Muscle of arm (tissue), 14 donors: ENCODE measurements at places on chromosomes 12 and 14. TPM values are rescaled to one million over a fixed set of nuclear protein-coding genes. Genes with fewer than 3 reads are reported as not detected.

DNA sequence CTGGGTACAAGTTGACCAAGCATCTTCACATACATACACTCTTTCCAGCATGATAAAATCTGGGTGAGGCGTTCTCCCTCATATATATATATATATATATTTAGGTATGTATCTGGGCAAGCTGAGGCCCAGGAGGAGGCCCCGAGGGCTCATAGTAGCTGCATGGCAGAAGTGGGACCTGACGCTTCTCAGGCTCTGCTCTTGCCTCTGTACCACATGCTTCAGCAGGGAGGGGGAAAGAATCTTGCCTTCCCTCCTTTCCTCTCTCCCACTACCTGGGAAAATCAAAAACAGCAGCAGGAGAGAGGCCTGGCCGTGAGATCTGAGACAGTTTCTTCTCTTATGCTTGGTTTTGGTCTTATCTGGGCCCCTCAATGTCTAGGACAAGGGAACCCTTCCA, 9.2 kb downstream of the PPP1R1A start:
- DNase-seq: no peak

DNA sequence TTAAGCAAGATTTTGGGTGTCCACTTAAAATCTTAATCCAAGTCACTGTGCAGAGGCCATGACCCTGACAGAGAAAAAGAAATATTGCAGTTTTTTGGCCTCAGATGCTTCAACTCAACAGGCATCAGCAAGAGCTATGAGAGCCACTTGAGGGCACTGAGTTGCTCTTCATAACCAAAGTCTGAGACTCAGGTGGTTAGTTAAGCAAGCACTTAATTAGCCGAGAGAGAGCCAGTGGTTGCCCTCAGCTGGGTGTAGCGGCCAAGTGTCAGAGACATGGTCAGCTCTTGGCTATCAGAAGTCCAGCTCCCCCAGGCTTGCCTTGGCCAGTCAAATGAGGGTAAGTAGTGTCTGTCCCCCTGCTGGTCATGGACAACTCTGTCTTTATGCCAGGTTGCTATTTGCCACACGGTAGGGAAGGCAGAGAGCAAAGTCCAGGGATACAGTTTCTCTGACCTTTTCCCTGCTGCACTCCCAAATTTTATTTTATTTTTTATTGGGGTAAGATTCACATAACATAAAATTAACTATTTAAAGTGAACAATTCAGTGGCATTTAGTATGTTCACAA, 9.0 kb upstream of the KRT71 start:
- DNase-seq: no peak

- DNase-seq: no peak
These were observed 169.0 kb downstream of the KICS2 start for GRCh38 chr12:64053117-64053516.

Gene ABCD2
- not detected for polyA plus RNA-seq

Gene TEX52
- polyA plus RNA-seq: not detected

Gene PAPLN
- polyA plus RNA-seq: 1.6 TPM

DNA sequence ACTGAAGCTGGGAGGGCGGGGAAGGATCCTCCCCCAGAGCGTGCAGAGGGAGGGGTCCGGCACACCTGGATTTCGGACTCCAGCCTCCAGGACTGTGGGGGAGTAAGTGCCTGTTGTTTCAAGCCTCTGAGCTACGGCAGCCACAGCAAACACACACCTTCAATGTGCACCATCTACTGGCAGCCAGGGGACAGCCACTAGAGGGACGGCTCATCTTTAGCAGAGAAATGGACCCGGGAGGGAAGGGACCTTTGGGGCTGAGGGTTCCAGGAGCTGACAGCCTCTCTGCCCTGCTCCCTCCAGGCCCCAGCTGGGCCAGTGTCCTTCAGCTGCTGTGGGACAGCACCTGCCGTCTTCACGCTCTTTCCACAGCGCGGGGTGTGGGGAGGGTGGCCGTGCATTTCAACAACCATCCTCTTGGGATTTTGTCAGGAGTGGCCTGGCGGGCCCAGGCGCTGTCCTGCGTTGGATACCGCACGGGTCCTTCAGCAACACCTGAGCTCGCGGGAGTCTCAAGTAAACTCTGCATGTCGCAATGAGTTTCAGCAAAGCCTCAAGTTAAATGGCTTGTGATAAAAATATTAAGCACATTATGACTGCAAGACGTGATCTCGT, 209.2 kb upstream of the C14orf180 start:
- no peak for DNase-seq

GRCh38 chr12:101746661-101747060, 7.4 kb upstream of the SYCP3 start:
- DNase-seq: no peak

DNA sequence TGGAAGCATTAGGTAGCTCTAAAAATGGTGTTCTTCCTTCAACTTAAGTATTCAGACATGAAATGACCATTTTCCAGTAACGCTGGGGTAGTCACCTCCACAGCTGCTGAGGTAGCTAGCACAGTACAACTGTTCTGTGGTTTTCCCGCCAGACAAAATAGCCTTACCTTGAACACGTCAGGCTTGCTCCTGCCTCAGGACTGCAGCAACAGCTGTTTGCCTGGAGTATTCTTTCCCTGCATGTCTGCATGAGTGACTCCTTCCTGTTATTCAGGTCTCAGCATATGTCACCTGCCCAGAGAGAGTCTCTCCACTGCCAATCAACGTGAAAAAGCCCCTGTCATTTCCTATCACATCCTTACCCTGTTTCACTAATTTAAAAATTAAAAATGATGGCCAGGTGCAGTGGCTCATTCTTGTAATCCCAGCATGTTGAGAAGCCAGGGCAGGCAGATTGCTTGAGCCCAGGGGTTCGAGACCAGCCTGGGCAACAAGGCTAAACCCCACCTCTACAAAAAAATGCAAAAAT, 37.9 kb downstream of the WDR89 start:
- DNase-seq: no peak

DNA sequence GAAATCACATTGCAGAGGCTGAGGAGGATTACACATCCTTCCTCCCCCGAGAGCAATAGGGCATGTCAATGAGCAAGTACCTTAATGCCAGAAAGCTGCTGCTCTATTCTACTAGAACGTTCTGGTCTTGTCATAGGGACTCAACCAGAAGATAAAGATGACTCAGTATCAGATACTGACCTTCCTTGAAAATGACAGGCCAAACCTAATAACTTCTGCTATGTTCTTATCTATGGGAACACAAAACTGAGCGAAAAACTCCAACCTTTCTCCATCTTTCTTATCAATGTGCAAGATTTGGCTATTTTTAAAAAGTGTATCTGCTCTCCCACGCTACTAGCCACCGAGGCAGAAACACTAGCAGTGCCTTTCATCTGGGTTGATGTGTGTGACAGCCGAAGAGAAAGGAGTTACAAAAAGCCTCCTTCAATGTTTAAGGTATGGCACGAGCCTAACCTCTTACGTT, 5.5 kb downstream of the CCDC92 start:
- DNase-seq: no peak

DNA sequence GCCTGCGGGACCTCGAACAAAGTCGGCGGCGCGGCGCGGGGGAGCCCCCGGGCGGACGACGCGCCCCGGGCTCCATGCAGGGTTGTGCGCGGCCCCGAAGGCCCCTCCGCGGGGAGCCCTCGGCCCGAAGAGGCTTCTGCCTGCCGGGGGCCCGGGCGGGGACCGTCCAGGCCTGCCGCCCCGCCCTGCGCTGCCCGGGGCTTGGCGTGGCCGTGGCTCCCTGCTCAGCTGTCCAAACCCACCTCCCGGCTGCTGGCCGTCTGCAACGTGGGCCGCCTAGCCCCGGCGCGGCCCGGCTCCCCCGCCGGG, 670 bp downstream of the DYRK2 start:
- DNase-seq: no peak

GRCh38 chr14:79836577-79836976, 374.7 kb downstream of the DIO2 start:
- DNase-seq: no peak

Gene ERP29
- polyA plus RNA-seq: 61.7 TPM

DNA sequence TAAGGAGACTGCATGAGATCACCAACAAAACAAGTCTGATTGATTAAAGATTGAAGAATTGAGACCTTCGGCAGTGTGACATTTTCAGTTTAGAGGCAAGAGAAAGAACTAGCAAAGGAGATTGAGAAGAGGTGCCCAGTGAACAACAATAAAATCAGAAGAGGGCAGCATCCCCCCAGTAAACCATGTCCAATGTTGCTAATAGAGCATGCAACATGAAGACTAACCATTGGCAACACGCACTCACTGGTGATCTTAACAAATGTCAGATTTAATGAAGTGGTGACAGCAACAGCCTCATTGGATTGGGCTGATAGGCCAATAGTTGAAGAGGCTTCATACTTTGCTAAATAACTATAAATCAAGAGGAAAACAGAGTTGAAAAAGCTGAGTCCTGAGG, 20.7 kb upstream of the TAS2R14 start:
- DNase-seq: no peak

- DNase-seq: peak; percentile 71
These were observed at the start of gene KCNJ8 for GRCh38 chr12:21774358-21775132. TSS of gene KCNJ8 (minus strand) at chr12:21774706. CDS start at chr12:21773616, 1,090 bp downstream.

DNA sequence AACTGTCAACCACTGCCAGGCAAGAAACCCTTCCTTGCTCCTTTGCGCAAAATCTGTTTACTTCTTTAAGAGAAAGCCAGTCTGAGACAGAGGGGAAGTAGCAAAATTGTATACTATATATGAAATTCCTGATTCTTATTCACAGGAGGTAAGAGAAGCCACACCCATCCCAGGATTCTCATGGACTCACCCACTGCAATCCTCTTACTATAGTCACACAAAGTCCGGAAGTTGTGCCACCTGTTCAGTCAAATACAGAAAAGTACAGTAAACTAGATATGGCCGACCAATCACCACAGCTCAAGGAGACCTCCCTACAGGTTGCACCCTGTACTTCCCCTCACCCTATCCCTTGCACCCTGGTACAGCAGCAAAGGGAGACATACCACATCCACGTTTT, 2.9 kb downstream of the PRMT5 start:
- DNase-seq: no peak

- no peak for DNase-seq
These were observed 7.3 kb upstream of the SNRNP35 start for GRCh38 chr12:123450636-123451035.

- DNase-seq: no peak
These were observed 14.2 kb upstream of the HMGA2 start for GRCh38 chr12:65810036-65810435.

DNA sequence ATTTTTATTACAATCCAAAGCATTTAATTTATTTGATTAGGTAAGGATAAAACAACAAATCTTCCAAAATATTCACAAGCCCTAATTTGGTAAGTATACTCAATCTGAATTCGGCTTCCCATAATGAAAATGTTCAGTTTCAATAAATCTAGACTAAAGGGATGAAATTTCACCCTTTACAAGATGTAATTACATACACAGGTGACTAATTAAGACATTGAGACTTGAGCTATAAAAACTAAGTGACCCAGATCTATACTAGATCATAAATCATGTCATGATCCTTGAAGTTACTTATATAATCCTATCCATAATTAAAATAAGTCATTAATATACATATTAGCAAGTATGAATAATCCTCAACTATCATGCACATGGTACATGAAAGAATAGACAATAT, 36.6 kb downstream of the LRP6 start:
- DNase-seq: no peak

- no peak for DNase-seq
These were observed 89.0 kb upstream of the TRAF3 start for GRCh38 chr14:102688290-102688689.

DNA sequence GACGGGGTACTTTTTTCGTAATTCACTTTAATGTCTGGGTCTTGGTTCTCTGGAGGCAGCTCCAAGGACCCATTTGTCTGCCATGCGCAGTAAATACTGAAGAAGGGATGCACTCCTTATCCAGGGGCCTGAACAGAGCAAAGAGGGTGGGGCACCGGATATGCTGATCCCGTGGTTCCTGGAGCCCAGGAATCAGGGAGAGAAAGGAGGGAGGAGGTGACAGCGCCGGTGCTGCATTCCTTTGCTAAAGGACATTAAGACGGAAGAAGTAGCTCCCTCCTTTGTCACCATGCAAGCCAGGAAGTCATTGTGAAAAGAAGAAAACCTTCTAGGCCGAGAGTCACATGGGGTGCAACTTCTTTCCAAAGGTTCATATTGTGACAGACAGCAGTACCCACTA, 1057.7 kb downstream of the VRK1 start:
- no peak for DNase-seq

DNA sequence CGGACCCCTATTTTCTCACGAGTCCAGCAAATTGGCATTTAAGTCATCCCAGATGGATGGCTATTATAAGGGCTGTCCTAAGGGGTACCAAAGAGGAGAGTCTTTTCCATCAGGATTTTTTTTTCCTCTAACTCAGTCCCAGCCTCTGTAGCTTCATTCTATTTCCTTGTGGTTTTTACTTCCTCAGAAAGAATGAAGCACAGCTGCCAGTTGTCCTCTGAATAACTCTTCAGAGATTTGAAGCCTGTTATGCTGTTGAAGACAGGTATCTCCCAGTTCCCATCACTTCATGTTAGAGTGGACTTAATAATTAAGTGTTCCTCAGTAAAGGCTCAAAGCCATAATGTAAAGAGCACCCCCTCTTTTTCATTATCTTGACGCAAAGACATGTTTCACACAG, 48.5 kb upstream of the HOXC13 start:
- DNase-seq: no peak

DNA sequence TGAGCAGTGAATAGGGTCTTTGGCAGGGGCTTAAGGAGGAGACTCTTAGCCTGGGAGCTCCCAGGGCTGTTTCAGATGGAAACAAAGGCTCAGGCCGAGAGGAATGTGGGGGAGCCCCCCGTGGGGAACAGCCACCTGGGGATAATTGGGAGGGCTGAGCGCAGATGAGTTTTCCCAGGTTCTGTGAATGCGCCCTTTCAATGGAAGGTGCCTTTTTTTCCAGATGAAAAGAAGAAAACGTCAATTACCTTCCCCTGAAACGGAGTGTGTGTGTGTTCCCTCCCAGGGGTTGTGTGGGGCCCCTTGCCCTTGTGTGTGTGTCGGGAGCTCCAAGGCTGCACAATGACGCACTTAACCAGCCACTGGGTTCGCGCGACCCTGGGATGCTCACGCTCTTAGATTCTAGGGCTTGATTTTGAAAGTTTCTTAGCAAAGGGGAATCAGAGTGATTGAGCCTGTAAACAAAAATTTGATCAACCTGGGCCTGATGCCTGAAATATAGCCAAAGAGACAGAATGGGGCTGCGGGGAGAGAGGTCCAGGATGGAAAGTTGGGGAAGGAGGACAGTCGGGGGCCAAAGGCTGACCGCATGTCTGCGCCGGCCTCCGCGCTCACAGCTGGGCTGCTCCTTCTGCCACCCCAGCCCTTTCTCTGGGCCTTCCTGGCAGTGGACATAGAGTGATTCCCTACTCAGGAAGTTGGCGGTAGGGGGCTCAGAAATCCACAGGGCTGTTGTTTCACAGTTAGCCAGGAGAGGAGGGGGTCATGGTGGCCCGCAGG, 14.6 kb downstream of the MEG3 start:
- no peak for DNase-seq

- no peak for DNase-seq
These were observed 20.8 kb upstream of the NXPH4 start for GRCh38 chr12:57195611-57196371.

Gene KRT74
- polyA plus RNA-seq: not detected

DNA sequence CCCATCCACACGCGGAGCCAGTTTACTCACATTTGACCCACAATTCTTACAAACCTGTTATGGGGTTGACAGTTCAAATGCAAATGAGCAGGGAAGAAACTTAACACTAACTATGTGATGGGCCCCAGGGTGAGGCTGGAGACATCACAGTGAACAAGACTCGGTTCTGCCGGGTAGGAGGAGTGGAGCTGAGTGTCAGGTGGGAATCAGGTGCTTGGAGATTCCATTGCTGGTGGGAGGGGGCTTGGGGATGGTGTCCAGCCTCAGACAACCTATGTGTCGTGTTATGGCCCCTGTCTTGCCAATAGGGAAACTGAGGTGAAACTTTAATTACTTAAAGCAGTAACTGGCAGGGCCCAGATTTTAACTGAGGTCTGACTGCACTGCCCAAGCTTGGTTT, 41.9 kb downstream of the BEGAIN start:
- DNase-seq: no peak
